Stomach (tissue), 19 donors: ENCODE measurements at places on chromosomes 11 and 22. TPM values are rescaled to one million over a fixed set of nuclear protein-coding genes. Genes with fewer than 3 reads are reported as not detected.

OR6T1 gene
- total RNA-seq = not detected

SLC5A12 gene
- 2.2 TPM for total RNA-seq

DNA sequence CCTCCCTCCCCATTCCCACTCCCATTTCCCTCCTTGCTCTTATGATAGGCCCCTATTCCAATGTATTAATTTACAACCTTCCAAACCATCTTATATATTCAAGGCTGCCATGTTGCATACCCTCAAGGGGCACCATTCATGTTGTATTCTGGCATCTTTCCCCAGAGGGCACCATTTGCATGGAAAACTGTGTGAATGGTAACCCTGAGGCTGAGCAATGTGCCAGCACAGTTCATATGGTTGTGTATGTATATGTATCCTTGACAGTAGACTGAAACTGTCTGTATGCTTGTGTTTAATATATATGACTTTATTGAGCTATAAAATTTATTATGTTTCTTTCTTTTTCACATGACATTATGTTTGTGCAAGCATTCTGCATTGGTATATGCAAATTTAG lies 7.3 kb downstream of the RASSF10 start:
- no peaks in the 10 kb centered on the region for H3K36me3 ChIP-seq
- H3K4me3 ChIP-seq = no peak overlapping the region
- no peak for DNase-seq
- H3K4me1 ChIP-seq = peaks cover 14% of the 10 kb centered on the region
- no peak overlapping the region for H3K27ac ChIP-seq

DNA sequence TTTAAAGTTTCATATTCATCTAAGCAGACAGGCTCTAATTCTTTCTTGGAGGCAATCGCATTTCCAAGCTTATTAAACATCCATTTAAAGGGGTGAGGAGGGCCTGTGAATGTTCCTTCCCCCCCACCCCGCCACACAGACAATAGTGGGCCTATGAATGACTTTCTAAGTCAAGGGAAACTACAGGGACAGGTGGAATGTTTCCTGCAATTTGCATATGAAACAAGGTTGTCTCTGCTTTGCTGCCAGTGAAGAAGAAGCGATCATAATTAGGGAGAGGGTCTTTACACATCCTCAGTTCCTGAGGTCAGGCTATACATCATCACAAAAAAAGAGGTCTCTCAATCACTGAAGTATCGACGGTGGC lies 127.9 kb upstream of the OPCML start:
- no peaks in the 10 kb centered on the region for H3K27me3 ChIP-seq
- H3K36me3 ChIP-seq = no peaks in the 10 kb centered on the region
- H3K4me1 ChIP-seq = no peaks in the 10 kb centered on the region
- no peak for DNase-seq
